ENCODE measurements at places on chromosomes 7 and 10.

DNA sequence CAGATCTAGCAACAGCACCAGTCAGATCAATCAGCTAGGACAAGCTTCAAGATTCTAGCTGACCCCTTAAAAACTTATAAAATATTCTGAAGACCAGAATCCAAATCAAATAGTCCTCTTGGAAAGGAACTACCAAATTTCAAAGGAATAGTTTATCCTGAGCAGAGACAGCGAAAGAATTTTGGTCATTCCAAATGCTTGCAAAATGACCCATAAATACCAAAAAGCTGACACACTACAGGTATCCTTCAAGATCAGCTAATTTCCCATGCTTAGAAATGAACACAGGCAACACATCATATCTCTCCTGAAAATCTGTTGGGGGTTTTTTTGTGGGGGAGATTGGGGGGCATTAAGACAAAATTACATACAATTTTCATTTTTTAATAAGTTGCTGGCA is 78.8 kb downstream of the PDSS1 start:
- DNase-seq = no peak

DNA sequence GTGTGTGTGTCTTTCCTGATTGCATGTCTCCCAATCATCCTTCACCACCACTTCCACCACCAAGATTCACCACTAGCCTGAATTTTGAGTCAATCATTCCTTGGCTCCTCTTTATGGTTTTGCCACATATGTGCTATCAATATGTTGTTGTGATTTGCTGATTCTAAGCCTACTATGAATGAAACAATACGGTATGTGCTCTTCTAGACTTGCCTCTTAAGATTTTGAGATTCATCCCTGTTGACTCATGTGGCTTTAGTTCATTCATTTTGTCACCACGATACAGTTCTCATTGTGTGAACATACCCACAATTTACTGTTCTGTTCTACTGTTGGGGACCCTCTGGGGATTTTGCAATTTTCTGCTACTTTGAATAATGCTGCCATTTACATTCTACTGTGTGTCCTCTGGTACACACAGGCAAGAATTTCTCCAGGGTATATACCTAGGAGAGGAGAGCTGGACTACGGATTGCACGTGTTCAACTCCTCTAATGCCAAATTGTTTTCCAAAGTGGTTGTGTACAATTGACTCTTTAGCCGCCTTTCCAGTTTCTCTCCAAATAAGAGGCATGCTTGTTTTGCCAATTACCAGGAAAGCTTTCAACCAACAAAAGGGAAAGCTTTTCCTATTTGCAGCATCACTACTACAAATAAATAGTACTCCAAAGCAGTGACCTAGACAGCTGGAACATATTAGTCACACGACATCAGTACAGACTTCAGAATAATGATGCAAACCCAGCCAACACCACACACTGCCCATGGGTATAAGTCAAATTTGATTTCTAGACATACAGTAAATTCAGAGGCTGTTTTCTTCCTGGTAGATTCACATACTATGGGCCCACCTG is 30.0 kb downstream of the SGMS1 start:
- no peak for DNase-seq

GRCh38 chr7:55550841-55551537 is 21.3 kb downstream of the VOPP1 start:
- no peak for DNase-seq

- no peak for DNase-seq
Observed at GRCh38 chr7:121337398-121337797, 8.6 kb downstream of the WNT16 start.

DNA sequence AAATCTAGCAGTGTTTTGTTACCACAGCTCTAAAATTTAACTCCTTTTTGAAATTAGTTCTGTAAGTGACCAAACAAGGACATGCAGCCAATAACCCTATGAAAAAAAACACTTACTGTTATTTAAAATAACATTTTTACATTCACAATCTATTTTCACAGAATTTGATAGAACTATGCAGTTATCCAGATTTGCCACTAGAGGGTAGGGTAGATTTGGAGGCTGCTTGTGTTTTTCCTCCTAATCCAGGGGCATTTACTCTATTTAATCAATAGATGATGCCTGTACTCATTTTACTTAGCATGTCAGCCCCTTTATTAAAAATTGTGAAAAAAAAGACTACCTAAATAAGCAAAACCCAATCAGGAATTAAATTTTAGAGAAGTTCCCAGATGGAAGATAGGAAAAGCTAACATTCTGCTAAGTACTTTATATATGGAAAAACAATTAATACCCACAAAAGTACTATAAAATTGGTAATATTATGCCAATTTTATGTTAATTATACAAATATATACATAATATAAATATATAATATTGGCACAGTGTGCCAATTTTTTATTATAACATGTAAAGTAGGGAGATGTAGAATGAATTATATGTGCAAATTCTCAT is 18.1 kb upstream of the LIPK start:
- DNase-seq = no peak

DNA sequence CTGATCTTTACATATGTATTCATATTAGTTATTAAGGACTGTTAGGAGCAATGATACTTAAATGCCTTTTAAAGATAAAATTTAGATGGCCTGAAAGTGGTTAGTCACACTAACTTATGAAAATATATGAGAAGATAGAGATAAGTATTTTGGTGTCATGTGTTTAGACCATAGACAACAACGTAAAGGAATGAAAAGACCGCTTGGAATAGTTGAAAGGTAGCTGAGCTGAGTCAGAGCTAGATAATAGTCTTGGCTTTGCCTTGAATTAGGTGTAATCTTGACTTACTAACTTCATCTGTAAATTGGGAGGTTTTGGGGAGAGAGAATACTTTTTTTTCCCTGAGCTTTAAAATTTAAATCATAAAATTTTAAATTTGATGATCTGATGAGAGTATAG is 127.0 kb downstream of the LYZL1 start:
- no peak for DNase-seq

DNA sequence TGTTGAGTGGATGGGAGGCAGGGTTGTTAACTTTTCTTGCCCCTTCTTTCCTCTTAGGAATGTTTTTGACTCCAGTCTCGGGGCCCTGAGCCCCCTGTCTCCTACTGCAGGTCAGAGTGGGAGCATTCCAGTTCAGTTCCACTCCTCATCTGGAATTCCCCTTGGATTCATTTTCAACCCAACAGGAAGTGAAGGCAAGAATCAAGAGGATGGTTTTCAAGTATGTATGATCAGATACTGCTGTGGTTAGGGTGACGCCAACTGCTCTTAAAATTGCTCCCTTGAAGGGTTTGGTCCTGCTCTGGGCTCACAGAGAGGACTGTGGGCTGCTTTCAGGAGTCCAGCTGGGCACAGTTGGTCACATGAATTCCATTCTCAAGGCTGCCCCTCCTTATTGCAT is 22.0 kb downstream of the VWA2 start:
- no peak for DNase-seq

DNA sequence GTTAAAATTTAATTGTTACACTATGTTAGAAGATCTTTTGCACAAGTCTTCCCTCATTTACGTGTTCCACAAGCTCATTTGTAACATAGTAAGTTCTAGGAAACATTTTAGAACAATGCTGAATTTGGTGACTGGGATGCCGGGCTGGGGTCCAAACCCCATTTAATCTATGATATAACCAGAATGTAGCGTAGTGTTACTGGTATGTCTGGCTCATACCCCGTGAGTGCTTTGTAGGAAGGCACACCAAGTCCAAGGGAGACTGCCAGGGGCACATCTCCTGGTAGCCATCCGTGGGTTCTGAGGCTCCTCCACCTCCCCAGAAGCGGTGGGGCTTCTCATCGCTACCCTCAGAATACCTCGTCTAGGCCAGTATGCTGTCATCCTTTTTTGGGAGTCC is 21.3 kb upstream of the TMEM236 start:
- DNase-seq = no peak

DNA sequence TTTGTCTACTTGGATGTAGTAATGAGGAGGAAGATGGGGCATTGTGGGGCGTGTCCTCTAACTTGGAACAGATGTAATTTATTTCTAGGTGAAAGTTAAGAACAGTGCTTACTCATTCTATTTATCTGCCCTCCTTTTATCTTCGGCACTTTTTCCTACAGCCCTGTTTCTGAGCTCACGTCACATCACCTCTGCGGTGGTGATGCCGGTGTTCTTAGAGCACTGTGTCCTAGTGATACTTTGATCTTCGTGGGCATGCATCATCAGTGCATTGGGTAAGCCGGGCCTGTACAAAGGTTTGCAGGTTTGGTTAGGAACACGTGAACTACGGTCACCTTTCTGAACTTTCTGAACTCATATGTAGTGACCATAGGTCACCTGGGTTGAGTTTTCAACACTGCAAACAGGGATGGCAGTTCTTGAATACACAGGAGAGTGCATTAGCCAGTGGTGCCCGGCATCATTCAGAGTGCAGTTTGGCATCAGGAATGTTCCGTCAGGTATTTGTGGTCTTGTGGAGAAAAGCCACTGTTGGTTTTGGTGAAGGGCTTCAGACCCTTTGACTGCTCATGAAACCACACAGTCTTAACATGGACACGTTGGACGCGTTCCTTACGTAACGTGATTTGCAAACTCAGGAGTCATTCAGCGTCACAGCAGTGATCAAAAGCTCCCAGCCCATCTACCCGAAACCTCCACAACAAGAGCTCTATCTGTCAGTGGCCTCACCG is 5.6 kb downstream of the POR start:
- no peak for DNase-seq

GRCh38 chr7:158446706-158447105 is 140.9 kb downstream of the PTPRN2 start:
- DNase-seq = no peak

DNA sequence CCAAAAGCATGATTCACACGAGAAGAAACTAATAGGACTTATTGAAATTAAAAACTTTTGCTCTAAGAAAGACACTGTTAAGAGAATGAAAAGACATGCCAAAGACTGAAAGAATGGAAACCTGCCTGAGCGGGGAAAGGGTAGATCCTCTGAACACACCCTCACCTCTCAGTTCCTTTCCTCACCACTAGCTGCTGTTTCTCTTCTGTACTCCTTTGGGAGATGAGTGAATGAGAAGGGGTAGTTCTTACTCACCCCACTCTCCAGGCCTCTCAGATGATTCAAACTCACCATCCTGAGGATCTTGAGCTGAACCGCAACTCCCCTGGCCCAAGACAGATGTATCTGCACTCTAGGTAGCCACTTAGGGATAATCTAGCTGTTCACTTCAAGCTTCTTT is 41.9 kb downstream of the IQUB start:
- DNase-seq = no peak

- no peak for DNase-seq
Observed at GRCh38 chr10:113987805-113988204, 55.9 kb upstream of the ADRB1 start.

- DNase-seq = no peak
Observed at GRCh38 chr7:121003986-121004685, 15.6 kb downstream of the CPED1 start.

DNA sequence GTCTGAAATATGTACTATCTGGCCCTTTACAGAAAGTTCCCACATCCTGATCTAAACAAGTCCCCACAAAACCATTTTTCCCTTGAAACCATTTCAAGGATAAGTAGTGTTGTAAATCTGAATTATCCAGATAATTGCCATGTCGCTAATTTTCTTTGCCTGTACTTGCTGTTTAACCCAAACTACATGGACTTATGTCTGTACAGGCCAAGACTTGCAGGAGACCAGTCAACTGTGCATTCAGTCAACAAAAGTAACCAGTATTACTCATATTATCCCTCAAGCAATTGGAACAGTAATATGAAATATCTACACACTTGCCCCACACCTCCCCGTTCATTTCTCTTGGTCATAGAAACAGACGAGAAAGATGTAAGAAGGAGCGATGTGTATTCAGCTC is 347.8 kb upstream of the NFE2L3 start:
- no peak for DNase-seq

DNA sequence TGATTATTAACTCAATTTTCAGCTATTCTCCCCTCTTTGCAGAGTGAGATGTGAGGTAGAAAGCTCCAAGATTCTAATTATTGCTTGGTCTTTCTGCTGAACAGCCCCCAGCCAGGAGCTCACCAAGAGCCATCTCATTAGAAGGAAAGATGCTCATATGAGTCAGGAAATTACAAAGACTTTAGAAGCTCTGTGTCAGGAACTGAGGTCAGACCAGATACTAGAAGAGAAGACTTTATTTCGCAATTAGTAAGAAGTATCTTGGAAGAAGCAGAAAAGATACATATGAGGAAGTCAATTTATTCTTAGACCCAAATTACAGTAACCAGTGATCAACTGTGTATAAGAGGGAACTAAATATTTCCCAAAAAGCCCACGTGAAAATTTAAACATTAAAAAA is 626.9 kb downstream of the ZWINT start:
- DNase-seq = no peak

DNA sequence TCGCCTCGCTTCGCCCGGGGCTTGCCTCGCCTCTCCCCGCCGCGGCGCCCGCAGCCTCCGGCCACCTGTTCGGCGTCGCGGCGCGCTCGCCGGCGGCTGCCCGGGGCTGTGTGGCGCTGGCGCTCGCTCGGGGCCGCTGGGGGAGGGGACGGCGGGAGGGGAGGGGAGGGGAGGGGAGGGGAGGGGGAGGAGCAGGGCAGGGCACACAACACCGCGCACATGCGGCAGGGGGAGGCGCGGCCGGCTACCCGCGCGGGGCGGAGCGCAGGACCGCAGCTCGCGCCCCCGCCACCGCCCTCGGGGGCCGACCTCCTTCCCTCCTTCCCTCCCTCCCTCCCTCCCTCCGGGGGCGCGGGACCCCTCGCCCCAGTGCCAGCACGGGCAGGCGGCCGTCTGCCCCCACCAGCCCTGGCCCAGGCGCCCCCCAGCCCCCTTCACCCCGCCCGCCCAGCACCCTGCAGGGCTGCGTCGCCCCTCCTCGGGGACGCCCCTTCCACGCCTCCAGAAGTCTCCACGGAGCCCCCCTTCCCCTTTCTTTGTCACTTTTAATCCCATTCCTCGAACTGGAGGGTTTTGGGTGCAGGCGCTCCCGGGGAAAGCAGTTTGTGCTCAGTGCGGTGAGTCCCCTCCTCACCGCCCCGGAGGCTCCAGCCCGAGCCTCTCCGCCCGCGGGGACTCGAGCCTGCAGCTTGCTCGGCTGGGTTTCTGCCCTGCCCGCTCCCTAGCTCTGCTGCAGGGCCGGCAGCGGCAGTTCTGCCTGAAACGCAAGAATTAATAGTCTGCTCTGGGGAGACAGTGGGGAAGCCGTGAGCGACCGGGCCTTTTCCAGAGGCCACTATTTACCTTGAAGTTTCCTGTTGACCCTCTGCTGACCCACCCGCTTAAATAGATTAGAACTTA is at the start of gene PARD3:
TSS of gene PARD3 (minus strand) at position 112 of the 900 bp plus-strand sequence. CDS start 301 bp downstream, outside the sequence.
- no peak for DNase-seq
